Mesendoderm (in vitro differentiated cells): ENCODE measurements at places on chromosomes 1 and 21.
A peak's percentile ranks its signal among the peaks of the same experiment; 100 is the strongest.

- no peak for DNase-seq
Observed at GRCh38 chr1:11485191-11485590, 6.2 kb downstream of the DISP3 start.

DNA sequence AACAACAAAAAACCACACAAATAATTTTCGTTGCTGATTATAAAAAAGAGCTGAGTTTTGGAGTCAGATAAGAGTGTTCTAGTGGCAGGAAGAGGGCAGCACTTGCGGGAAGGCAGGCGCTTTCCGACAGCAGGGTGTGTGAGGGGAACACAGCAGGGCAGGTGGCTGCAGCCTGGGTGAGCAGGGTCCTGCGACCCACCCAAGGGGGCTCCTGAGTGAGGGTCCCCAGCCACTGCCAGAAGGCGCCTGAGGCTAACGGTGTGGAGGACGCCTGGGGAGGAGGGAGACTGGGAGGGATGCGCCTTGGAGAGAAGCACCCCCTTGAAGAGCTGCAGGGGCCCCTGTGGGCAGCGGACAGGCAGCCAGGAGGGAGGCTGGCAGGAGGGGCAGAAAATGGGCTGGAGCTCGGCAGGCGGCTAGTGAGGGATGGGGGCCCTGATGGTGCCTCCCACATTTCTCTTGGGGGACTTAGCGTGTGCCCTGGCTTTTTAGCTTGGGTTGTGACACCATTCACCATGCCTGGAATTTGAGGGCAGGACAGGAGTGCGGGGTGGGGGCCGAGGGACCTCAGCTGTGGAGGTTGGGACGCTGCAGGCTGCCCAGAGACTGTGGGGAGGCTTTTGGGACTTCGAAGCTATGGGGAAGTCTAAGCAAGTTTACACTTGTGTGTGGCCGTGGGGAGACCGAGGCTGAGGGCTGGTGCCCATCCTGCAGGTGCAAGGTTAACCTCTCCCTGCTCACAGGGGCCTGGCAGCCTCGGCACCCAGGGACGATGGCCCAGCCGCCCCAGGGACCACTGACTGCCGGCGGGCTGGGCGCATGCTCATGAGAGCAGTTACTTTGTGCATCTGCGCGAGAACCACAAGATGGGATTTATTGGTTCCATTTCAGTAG, 111.4 kb downstream of the SIK1 start:
- no peak for DNase-seq

DNA sequence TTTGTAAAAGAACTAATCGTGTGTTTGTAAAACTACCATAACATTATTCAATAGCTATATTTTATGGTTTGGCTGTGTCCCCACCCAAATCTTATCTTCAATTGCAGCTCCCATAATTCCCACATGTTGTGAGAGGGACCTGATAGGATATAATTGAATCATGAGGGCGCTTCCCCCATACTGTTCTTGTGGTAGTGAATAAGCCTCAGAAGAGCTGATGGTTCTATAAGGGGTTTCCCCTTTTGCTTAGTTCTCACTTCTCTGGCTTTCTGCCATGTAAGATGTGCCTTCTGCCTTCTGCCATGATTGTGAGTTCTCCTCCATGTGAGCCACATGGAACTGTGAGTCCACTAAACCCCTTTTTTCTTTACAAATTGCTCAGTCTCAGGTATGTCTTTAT, 1372.3 kb downstream of the AMY1C start:
- no peak for DNase-seq

DNA sequence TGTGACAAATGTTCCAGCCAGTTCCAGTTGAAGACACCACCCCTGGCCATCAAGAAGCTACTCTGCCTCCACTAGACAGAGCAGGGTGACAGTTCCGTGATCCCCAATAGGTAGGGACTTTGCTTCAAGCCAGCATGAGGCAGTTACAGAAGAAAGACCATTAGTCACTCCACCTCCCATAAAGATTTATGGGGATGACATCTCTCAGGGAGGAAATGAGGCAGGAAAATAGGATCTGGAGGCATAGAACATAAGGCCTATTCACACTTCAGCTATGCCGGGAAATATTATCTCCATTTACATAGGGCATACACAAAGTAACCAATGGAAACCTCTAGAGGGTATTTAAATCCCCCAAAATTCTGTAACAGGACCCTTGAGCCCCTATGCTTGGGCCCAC, 3.5 kb upstream of the GBP7 start:
- no peak for DNase-seq

GRCh38 chr21:44947111-44947929, 7.5 kb downstream of the SLX9 start:
- DNase-seq: no peak

- no peak for DNase-seq
Observed at GRCh38 chr1:7811476-7811875, 27.4 kb downstream of the PER3 start.

DNA sequence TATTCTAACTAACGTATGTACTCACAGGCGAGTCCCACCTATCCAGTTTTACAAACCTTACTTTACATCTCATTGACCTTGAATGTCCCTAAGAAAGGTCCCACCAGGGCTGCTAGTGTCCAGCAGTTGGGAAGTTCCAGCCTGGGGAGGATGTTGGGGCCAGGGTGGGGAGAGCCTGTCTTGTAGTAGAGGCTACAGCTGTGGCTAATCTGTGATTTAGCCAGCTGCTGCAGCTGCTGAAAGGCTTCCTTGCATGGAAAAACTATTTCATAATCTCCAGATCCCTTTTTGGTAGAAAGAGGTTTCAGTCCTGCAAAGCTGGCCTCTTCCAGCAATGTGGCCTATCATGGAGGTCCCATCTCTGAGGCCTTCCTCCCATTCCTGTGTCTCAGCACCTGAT, 23.1 kb downstream of the TNN start:
- no peak for DNase-seq

GRCh38 chr1:201489643-201490261, 17.2 kb downstream of the CSRP1 start:
- no peak for DNase-seq

- DNase-seq: no peak
Observed at GRCh38 chr1:113389359-113389952, 859 bp upstream of the MAGI3 start.

- DNase-seq: no peak
Observed at GRCh38 chr1:76048219-76048618, 26.3 kb upstream of the ST6GALNAC3 start.

GRCh38 chr1:118555638-118556037, 370.6 kb upstream of the SPAG17 start:
- DNase-seq: peak; percentile 19

DNA sequence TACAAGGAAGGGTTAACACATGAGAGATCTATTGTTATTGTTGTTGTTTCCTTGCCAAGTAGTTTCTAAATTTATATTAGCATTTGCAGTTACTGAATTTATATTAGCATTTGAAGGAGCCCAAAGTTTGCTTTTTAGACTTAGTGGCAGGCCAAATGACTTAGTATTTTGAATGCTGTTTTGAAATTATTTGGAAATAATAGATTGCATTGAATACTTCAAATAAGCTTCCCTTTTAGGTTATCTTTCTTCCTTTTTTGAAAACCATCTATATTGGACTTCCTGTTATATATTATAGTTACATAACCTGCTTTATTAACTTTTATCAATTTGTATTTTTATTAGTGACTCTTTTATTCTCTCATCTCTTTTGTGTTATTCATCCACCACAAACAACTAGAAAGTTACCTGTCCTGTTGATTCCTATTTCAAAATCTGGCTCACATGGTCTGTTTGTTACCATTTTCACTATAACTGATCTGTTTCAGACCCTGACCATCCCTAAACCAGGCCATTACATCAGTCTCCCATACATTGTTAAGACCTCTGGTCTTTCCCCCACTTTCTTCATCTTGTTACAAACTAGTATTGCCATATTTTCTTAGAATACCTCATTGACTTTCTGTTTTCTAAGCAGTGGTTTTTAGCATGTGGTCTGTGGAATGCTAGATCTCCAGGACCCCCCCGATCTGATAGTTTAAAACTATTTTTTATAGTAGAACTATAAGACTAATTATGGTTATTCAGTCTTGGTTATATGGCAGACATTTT, 185.2 kb downstream of the RASAL2 start:
- DNase-seq: no peak

DNA sequence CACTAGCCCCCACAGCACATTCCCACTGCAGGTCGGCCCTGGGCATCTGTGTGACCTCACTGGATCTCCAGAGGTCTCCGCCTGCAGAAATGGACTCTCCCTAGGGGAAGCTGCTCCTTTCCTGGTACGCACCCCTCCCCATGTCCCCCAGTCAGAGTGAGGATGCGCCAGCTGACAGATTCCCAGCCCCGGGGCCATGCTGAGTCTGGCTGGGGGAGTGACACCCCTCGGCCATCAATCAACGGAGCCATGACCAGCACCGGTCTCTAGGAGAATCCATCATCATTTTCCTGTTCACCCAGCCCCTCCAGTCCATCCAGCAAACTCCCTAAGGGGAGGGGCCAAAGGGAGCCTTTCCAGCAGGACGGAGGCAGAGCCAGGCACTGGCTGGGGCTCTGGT, 68.7 kb upstream of the PAX7 start:
- no peak for DNase-seq

DNA sequence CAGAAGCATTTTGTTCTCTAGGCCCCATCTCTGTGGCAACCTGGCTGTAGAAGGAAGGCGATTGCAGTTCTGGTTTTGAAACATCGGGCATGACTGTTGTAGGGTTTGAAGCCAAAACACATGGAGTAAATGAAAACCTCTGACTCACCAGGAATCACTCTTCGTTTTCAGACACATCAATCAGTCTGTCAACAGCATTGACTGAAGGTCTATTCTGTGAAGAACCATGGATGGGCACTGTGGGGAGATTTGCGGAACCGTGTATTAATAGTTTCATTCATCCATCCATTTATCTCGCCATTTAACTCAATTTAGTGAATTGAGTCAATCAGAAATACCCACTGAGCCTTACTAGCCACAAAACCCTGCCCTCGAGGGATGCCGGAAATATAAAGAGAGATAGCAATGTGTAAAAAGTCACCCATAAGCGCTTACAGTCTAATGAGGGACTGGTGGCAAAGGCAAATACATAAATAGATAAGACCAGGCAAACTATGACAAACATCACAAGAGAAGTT, 364.6 kb upstream of the PROX1 start:
- DNase-seq: no peak

- peak; percentile 59 for DNase-seq
Observed at GRCh38 chr1:218660678-218661053, 315.5 kb downstream of the TGFB2 start.

DNA sequence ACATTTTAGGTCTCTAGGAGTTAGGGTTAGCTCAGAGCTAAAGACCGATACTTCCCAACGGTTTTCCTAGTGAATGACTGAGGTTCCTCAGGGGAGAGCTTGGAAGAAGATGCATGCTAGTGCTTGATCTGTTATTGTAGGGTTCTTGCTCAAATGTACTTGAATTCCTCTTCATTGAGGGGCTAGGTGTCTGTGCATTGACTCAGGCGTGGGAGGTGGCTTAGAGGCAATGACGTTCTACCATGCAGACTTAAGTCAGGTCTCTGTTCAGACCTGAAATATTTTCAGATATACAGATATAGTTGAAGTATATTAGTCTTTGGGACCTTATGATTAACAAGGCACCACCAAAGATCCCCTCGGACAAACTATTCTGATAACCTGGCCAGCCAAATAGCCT, 23.5 kb downstream of the S100A10 start:
- no peak for DNase-seq

GRCh38 chr1:156104065-156104810, 10.3 kb upstream of the LMNA start:
- peak; percentile 92 for DNase-seq

DNA sequence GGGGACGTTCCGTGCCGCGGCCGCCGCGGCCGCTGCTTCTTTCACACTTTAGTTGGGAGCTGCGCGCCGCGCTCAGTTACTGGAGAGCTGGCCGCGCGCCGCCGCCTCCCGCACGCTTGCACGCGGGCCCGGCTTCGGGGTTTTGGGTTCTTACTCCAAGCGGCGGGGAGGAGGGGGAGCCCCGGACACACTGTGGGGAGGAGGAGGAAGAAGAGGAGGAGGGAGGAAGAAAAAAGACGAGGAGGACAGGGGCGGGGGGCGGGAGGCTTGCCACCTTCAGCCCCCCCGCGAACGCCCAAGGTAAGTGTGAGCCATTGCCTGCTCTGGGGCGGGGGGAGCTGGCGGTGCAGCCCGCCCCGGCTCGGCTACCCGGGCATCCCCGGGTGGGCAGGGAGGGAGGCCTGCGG, 243 bp downstream of the C1orf21 start:
- DNase-seq: no peak

DNA sequence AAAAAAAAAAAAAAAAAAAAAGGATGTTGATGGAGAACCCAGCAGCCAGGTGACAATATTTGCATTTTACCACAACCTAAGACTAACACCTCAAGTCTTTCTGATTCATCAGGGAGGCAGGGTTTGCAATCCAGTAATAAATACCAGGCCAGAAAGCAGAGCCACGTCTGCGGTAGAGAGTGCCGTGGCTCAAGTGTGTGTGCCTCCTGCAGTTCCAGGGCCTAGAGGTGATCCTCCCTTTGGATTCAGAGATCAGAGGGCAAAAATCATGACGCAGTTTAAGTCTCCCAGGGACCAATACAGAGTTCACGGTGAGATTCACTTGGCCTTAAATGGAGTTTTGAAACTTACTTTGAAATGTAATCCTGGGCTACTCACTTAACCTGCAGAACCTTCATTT, 34.9 kb downstream of the TMCO4 start:
- no peak for DNase-seq

DNA sequence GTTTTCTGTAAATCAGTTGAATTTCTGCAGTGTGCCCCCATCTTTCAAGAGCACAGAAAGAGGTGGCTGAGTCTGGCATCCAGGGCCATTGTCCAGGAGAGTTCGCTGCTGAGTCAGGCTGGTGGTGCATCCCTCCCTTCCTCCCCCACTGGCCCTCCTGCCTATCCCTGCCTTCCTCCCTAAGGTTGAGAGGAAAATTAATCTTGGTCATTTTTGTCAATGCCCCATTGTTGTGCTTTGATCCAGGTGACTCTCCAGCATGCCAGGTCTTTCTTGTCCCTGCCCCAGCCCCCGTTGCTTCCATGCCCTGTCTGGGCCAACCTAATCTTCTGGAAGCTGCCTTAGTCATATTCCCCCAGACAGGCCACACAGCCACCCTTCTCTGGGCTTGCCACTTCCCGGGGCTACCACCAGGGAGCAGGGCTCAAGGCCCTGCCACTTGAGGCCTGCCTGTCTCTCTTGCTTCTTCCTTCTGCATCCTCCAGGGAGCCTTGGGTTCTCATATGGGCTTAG, 26.6 kb downstream of the PROK1 start:
- peak; percentile 57 for DNase-seq

- peak; percentile 35 for DNase-seq
Observed at GRCh38 chr21:45550522-45551210, 8.4 kb upstream of the SLC19A1 start.
